Glutamatergic neuron (in vitro differentiated cells): ENCODE measurements at places on chromosomes 5 and 9.

- DNase-seq = no peak
Measured at GRCh38 chr5:89343666-89344065, 460.7 kb upstream of the MEF2C start.

- no peak for DNase-seq
Measured at GRCh38 chr9:20790721-20791120, 106.7 kb downstream of the FOCAD start.

DNA sequence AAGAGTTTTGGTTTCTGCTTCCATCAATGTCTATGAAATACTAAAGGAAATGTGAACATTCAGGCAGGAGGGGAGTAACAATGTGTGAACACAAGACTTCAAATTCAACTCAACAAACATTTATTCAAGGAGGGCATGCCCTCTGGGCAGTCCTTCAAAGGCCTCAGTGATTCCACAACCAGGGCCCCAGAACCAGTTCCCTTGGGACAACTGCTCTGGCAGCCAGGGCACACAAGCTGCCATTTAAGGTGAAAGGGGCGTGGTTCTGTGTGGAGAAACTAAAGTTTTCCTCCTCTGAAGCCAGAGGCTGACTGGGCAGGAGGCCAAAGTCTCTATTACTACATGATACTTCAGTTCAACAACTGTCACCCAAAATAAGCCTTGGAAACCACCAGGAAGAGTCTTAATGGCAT, 3.2 kb downstream of the RBM18 start:
- no peak for DNase-seq

- no peak for DNase-seq
Measured at GRCh38 chr5:151318850-151319732, 15.5 kb upstream of the SLC36A3 start.

- DNase-seq = no peak
Measured at GRCh38 chr5:60826653-60827052, 17.4 kb downstream of the ELOVL7 start.

GRCh38 chr9:23821375-23822181, 4.5 kb downstream of the ELAVL2 start:
- peak; percentile 76 for DNase-seq

- peak; percentile 96 for DNase-seq
Measured at GRCh38 chr5:172939611-172940267, 19.5 kb upstream of the RPL26L1 start.

DNA sequence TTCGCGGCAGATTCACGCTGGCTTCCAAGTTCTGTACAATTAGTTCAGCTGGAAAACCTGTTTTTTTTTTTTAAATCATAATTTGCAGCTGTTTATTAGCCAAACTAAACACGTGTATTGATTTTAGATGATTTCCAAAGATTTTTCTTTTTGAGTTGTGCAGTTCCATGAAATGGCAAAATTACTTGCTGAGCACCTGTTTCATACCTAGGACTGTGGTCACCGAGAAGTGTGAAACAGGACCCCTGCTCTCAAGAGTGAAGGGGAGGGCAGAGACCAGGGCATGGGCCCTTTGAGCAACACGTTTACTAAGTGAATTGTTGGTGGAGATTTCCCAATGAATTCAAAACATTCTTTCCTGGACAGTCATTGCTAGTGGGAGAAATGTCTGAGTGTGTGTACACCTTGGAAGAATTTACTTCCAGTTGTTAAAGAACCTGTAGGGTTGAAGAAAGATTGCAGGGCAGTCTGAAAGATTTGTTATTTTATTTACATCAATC, 688 bp downstream of the SNX24 start:
- no peak for DNase-seq

- DNase-seq = no peak
Measured at GRCh38 chr9:136544964-136545691, 720 bp downstream of the NOTCH1 start.

- no peak for DNase-seq
Measured at GRCh38 chr9:63859475-63860215, 1425.4 kb downstream of the FOXD4L5 start.
